H9 (cell line): ENCODE measurements at places on chromosomes 7 and 10.

GRCh38 chr7:28126410-28127041 is 54.1 kb downstream of the JAZF1 start:
- no peak for DNase-seq
- H3K36me3 ChIP-seq: peaks cover 10% of the 10 kb centered on the region
- H3K27ac ChIP-seq: no peak overlapping the region
- H3K27me3 ChIP-seq: no peaks in the 10 kb centered on the region; the same call in 1 of the 2 replicates

- H3K4me3 ChIP-seq: no peak overlapping the region
- H3K27ac ChIP-seq: no peak overlapping the region
- DNase-seq: no peak
- H3K4me1 ChIP-seq: no peaks in the 10 kb centered on the region
These were observed 134.3 kb downstream of the ACTR3B start for GRCh38 chr7:152893801-152894294.

GRCh38 chr7:135359615-135360014 is 126.0 kb downstream of the STRA8 start:
- H3K27me3 ChIP-seq: no peaks in the 10 kb centered on the region
- no peak overlapping the region for H3K4me3 ChIP-seq
- H3K4me1 ChIP-seq: no peaks in the 10 kb centered on the region
- no peak overlapping the region for H3K27ac ChIP-seq
- no peak for DNase-seq

DNA sequence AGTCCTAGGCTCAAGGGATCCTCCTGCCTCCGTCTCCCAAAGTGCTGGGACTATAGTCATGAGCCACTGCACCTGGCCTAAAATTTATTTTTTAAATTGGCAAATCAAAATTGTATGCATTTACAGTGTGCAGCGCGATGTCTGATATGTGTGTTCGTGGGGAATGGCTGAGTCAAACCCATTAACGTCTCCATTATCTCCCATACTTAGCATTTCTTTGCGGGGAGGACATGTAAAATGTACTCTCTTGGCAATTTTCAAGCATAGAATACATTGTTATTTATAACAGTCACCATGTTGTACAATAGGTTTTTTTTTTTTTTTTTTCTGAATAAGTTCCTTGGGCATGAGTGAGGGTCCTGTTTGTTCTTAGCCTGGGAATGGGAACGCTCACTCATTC is 3.8 kb downstream of the TMEM184A start:
- no peak for DNase-seq
- no peaks in the 10 kb centered on the region for H3K4me1 ChIP-seq
- H3K4me3 ChIP-seq: no peak overlapping the region
- H3K36me3 ChIP-seq: no peaks in the 10 kb centered on the region
- H3K27ac ChIP-seq: no peak overlapping the region

DNA sequence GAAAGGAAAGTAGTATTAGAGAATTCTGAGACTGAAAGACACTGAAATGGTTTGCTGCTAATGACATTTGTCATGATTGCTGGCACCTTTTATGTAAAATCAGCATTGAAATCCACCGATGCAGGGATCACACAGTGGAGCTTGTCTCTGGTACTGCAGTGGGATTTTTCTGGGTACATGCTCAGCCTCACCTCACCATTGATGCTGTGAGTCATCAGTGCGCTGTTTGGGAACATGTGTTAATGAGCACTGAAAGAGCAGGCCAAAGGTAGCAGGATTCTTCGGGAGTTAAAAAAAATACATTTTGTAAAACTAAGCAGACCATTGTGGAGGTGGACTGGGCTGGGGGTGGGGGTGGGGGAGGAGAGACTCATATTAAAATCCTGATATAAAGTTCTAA is 174.9 kb downstream of the CREB5 start:
- H3K4me1 ChIP-seq: no peaks in the 10 kb centered on the region
- no peak overlapping the region for H3K4me3 ChIP-seq

GRCh38 chr7:33601884-33602283 is 303.5 kb upstream of the BMPER start:
- no peaks in the 10 kb centered on the region for H3K36me3 ChIP-seq
- no peak overlapping the region for H3K4me3 ChIP-seq
- no peak overlapping the region for H3K27ac ChIP-seq
- no peaks in the 10 kb centered on the region for H3K4me1 ChIP-seq
- no peak for DNase-seq

DNA sequence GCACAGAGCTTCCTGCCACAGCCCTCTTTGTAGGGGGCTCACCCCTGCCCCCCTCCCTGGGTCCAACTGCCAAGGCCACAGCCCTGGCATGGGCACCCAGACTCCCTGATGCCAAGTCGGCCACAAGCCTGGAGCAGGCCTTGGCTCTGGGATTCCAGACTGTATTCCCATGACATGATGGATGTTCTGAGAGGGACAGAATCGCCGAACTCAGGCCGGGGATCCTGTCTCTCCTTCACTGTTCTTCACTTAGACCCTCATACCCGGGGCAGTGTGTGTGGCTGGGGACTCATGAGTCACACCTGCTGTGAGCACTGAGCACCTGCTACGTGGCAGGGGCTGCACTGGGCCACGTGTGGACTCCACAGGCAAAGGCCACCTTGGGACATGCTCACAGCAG is 7.9 kb downstream of the CALML5 start:
- H3K27me3 ChIP-seq: no peaks in the 10 kb centered on the region
- H3K36me3 ChIP-seq: peaks cover 11% of the 10 kb centered on the region
- H3K4me1 ChIP-seq: no peaks in the 10 kb centered on the region; the same call in 1 of the 2 replicates
- H3K4me3 ChIP-seq: no peak overlapping the region

DNA sequence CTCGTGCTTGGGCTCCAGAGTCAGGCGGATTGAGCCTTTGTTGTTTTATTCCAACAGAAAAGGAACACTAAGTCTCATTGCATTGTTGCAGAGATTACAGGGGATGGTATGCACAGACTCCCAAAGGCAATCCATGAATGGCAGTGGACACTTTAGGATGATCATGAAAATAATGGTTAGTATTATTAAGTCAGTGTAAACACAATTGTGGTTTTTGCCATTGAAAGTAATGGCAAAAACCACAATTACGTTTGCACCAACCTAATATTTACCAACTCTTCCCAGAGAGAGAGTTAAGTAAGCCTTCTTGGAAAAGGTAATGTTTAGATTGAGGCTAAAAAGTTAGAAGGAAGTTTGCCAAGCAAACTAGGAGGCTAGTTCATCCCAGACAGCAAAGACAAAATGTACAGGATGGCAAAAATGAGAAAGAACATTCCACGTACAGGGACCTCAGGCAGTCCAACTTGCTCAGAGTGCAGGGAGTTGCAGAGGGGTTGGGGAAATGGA is 72.9 kb upstream of the AMPH start:
- no peak for DNase-seq
- H3K36me3 ChIP-seq: no peaks in the 10 kb centered on the region; the same call in 1 of the 3 replicates
- H3K27ac ChIP-seq: no peak overlapping the region
- H3K4me3 ChIP-seq: no peak overlapping the region
- H3K27me3 ChIP-seq: no peaks in the 10 kb centered on the region
- no peaks in the 10 kb centered on the region for H3K4me1 ChIP-seq

DNA sequence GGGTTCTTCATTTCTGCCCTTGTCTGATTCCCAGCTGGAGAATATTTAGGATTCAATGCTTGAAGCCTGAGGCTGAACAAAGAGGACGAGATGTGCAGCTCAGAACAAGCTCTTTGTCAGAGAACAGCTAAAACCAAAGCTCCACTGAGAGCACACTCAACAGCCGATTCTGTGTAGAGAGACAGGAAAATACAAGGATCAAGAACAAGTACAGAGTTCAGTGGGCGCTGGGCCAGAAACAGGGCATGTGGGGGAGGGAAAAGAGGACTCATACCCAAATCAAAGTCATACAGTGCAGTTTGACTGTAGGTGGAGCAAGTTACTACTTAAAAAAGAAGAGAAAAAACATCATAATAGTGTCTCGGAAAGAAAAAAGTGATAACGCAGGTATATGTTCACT is at the start of gene AGMO:
Gene AGMO (minus strand): TSS at position 181 of the 400 bp plus-strand sequence.
- H3K36me3 ChIP-seq: no peaks in the 10 kb centered on the region
- no peak within 1 kb of the TSS for H3K4me3 ChIP-seq
- no peaks in the 10 kb centered on the region for H3K4me1 ChIP-seq
- no peaks in the 10 kb centered on the region for H3K27me3 ChIP-seq
- DNase-seq: no peak

GRCh38 chr10:113108948-113109347 is 158.9 kb downstream of the TCF7L2 start:
- peaks cover 4% of the 10 kb centered on the region; the same call in 1 of the 2 replicates for H3K4me1 ChIP-seq
- no peak for DNase-seq
- H3K4me3 ChIP-seq: no peak overlapping the region
- no peaks in the 10 kb centered on the region for H3K27me3 ChIP-seq
- peaks cover 30% of the 10 kb centered on the region for H3K36me3 ChIP-seq

- no peak for DNase-seq
- no peaks in the 10 kb centered on the region for H3K36me3 ChIP-seq
- H3K4me1 ChIP-seq: no peaks in the 10 kb centered on the region
- no peaks in the 10 kb centered on the region for H3K27me3 ChIP-seq
- H3K27ac ChIP-seq: no peak overlapping the region
These were observed 11.3 kb downstream of the DMBT1 start for GRCh38 chr10:122571892-122572291.

GRCh38 chr10:84478151-84478550 is 149.8 kb downstream of the CCSER2 start:
- H3K4me1 ChIP-seq: no peaks in the 10 kb centered on the region
- no peaks in the 10 kb centered on the region for H3K36me3 ChIP-seq
- DNase-seq: no peak
- H3K27ac ChIP-seq: no peak overlapping the region

DNA sequence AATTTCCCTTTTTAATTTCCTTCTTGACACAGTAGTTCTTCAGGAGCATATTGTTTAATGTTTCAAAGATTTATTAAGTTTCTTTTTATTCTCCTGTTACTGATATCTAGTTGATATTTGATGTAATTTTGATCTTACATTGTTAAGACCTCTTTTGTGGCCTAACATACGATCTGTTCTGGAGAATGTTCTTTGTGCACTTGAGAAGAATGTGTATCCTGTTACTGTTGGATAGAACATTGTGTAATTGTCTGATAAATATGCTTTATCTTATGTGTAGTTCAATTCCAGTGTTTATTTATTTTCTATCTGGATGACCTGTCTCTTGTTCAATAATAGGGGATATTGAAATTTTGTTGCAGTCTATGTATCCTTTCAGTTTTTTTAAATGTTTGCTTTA is 106.7 kb downstream of the ITGB1 start:
- no peak overlapping the region for H3K27ac ChIP-seq
- no peaks in the 10 kb centered on the region for H3K4me1 ChIP-seq
- H3K36me3 ChIP-seq: no peaks in the 10 kb centered on the region
- H3K27me3 ChIP-seq: no peaks in the 10 kb centered on the region
- no peak overlapping the region for H3K4me3 ChIP-seq

GRCh38 chr10:101484175-101484745 is 103.8 kb downstream of the POLL start:
- no peak overlapping the region for H3K4me3 ChIP-seq
- no peak for DNase-seq
- peaks cover 4% of the 10 kb centered on the region; the same call in 1 of the 2 replicates for H3K4me1 ChIP-seq
- H3K27me3 ChIP-seq: no peaks in the 10 kb centered on the region

GRCh38 chr7:110484356-110484755 is 606.6 kb upstream of the LRRN3 start:
- no peak overlapping the region for H3K4me3 ChIP-seq
- no peak for DNase-seq
- no peaks in the 10 kb centered on the region for H3K27me3 ChIP-seq
- H3K27ac ChIP-seq: no peak overlapping the region
- peaks cover 8% of the 10 kb centered on the region for H3K36me3 ChIP-seq

DNA sequence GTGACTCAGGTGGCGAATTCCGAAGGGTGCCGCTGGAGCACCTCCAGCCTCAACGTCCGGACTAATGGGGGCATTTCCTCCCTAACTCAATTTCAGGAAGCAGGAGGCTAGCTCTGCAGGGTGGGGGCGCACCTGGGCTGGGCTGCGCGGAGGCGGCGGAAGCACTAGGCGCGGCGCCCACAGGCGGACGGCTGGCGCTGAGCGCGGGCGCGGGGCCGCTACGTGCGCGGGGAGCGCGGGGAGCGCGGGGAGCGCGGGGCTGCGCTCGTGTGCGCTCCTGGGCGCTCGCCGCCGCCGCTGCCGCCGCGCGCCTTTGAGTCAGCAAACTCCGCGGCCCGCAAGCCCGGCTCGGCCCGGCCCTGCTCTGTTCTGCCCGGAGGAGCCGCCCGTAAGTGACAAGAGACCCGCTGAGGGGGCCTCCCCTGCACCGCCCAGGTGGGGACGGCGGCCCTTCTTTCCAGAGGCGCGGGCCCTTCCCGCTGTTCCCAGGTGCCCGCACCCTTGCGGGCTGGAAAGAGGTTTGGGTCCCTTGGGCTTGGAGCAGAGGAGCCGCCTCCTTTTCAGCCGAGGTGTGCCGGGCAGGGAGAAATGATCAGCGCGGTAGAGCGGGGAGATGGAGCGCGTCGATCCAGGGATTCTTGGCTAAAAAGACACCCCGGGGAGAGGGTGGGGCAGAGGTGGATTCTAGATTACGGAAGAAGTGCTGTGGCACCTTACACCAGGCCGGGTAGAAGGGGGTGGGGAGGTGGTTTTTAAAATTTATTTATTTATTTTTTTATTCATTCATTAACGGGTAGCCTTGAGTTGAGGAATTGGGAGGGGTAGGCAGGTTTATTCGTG is at the start of gene SNX10:
Gene SNX10 (plus strand): TSS at position 164 of the 840 bp plus-strand sequence. CDS start 54,581 bp downstream, outside the sequence.
- peak within 1 kb of the TSS; percentile 91 for H3K4me3 ChIP-seq
- DNase-seq: peak; percentile 79
- H3K27me3 ChIP-seq: no peaks in the 10 kb centered on the region
- no peaks in the 10 kb centered on the region; the same call in 2 of the 3 replicates for H3K36me3 ChIP-seq

- H3K36me3 ChIP-seq: peaks cover 11% of the 10 kb centered on the region; the same call in 1 of the 2 replicates
- H3K4me1 ChIP-seq: peaks cover 4% of the 10 kb centered on the region; the same call in 1 of the 2 replicates
- no peak for DNase-seq
- H3K4me3 ChIP-seq: no peak overlapping the region
- no peak overlapping the region for H3K27ac ChIP-seq
These were observed 106.3 kb downstream of the C10orf105 start for GRCh38 chr10:71613261-71613777.

GRCh38 chr7:71144963-71145362 is 13.0 kb downstream of the GALNT17 start:
- peaks cover 55% of the 10 kb centered on the region for H3K36me3 ChIP-seq
- no peak overlapping the region for H3K4me3 ChIP-seq
- no peak overlapping the region for H3K27ac ChIP-seq
- H3K27me3 ChIP-seq: no peaks in the 10 kb centered on the region

GRCh38 chr10:73901261-73901660 is 9.7 kb upstream of the PLAU start:
- no peaks in the 10 kb centered on the region for H3K27me3 ChIP-seq
- H3K4me3 ChIP-seq: no peak overlapping the region
- H3K27ac ChIP-seq: no peak overlapping the region
- DNase-seq: no peak
- H3K4me1 ChIP-seq: peaks cover 8% of the 10 kb centered on the region; the same call in 1 of the 2 replicates

DNA sequence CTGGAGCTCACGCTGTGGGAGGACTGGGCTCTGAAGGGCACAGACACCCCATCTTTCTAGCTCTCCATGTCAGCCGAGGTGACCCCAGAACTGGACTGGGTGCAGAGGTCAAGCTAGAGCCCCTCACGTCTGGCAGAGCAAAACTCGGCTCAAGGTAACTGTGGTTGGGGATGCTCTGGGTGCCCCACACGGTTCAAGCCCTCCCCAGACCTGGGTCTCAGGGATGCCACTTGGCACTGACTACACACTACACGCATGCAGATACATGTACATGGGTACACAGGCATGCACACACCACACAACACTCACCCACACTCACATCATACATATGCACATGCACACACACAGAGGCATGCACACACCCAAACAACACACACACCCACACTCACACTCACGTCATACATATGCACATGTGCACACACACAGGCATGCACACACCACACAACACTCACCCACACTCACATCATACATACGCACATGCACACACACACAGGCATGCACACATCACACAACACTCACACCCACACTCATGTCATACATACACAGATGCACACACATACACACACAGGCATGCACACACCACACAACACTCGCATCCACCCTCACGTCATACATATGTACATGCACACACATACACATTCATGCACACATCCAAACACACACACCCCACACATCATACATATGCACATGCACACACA is 219.3 kb downstream of the DNAJB6 start:
- H3K27me3 ChIP-seq: no peaks in the 10 kb centered on the region
- H3K36me3 ChIP-seq: no peaks in the 10 kb centered on the region
- no peaks in the 10 kb centered on the region for H3K4me1 ChIP-seq
- DNase-seq: peak; percentile 9
- H3K4me3 ChIP-seq: no peak overlapping the region
